ENCODE measurements at places on chromosomes 2 and 18.

DNA sequence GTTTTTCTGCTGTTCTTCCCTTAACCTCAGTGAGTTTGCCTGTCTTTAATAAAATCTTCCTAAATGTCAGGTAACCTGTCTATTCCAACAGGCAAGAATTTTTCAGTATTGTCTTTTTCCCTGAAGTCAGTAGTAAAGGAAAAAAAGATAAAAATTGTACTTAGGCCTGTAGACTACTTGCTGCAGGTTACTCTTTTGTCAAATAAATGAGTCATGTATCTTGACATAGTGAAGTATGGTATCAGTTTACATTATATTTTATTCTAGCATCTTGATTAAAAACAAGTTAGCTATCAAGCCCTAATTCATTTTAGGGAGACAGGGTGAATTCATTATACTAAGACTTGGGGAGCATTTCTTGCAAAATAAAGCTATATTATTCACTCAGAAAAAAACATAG is 59.8 kb downstream of the ITGA4 start:
- DNase-seq = no peak

DNA sequence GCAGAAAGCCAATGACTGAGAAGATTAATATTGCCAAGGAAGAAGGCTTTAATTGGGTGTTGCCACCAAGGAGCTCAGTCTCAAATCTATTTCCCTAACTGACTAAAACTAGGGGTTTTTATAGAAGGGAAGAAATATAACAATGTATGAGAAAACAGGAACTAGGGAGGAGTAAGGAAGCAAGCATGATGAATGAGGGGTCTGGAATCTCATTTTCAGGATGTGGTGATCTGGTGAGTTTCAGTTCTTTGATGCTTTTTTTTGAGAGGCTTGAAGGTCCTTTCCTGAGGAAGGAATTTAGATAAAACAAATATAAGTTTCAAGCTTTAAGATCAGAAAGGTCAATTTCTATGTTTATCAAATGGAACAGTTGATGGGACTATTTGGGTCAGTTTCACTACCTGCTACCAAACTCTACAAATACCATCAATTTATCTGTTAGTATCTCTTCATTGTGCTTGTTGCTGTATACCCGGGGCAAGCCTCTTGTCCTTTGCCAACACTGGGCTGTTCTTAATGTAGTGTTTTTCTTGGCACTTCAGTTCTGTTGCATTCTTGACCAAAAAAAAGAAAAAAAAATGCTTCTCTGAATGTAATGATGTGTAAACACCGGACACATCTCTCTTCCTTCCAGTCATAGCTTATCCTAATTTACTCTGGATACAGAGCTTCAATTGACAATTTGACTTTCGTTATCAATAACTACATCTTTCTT is 357.0 kb downstream of the GALNT13 start:
- DNase-seq = no peak

DNA sequence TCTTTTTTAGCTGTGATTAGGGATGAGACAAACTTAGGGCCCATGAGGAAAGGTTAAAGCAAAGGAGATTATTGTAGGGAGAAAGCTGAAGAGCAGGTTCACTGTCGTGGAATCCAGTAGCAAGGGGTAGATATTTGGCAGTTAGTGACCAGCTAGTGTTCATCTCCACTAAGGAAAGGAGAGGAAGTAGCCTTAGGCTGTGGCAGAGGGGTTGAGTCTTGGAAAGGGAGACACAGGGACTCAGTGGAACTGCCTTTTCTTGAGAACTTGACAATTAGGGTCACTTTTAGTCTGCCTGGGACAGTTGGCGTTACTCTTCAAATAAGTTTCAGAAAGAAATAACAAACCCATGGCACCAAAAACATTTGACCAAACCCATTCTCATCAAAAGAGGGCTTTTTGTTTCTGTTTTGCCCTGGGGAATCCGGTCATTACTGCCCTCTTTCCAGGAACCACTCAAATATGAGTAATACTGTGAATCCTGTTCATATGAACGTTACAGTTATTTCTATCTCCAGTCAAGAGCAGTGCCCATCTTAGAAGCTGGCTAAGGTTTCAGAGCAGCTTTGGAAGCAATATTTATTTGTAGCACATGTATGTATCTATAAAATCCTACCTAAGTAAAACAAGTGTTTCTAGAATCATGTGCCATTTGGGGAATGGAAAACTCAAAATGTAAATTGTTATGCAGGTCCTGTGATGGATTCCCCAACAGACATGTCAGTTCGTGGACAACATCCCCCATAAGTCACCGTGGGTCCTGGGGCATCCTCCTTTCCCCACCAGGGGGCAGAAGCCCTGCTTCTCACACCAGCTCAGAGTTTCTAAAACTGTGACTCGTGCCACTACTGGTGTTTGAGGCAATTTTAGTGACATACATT is 77.3 kb upstream of the PHLPP1 start:
- DNase-seq = peak; percentile 14

GRCh38 chr2:108257757-108258331 is 18.1 kb downstream of the SULT1C3 start:
- DNase-seq = no peak

GRCh38 chr18:13387855-13388548 is 169.4 kb downstream of the LDLRAD4 start:
- DNase-seq = no peak

DNA sequence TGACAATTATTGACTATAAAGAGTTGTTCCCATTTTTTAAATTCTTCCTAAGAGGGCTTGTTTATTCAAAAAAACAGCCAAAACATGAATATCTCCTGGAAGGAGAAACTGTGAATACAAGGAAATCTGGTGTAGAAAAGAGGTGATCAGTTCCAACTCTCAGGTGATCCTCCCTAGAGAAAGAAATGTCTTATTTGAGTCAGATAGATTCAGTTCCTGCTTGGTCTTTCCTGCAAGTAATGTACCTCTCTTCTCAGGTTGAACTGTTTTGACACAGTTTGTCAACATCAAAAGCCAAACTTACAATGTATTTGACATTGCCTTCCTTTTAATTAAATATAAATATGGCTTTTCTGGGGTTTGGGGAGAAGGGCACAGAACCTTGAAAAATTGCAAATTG is 567.4 kb downstream of the ARHGAP15 start:
- no peak for DNase-seq

GRCh38 chr18:34661464-34662087 is 48.5 kb upstream of the DTNA start:
- no peak for DNase-seq

All from stimulated activated CD8-positive, alpha-beta memory T cell treated with anti-CD3 and anti-CD28 coated beads, Interleukin-2, amount 100 ng/mL, for 48 hours (primary cell).